ENCODE measurements at places on chromosomes 16 and 17.

DNA sequence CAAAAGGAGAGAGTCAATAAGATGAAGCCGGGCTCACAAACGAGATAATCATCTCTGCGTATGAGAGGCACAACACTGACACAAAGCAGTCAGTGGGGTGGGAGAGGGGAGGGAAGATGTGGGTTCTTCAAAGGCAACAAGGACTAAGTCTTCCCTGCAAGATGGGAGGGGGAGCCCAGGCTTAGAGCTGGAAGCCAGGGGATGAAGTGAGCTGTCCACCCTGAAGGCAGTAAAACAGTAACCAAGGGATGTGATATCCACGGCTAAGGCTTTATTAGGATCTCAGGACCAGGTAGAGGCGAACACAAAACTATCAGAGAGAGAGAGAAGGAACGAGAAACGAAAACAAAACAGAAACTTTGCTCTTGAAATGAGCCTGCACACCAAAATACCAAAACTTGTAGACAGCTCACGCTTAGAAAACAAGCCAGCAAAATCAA, 115.9 kb downstream of the DYNLRB2 start:
- DNase-seq: peak; percentile 53

- peak; percentile 50 for DNase-seq
Observed at GRCh38 chr16:84595052-84595481, 22.8 kb downstream of the COTL1 start.

DNA sequence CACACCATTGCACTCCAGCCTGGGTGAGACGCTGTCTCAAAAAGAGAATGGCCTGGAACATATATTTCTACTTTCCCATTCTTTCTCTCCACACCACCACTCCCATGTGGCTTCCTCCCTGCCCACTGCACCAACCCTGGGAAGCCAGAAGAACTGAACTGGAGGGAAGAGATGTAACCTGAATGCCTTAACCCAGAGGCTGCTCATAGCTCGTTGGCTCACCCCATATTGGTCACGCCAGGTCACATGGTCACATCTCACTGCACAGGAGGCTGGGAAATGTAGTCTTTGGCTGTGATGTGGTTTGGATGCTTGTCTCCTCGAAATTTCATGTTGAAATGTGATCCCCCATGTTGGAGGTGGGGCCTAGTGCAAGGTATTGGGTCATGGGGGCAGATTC, 5.9 kb upstream of the DNAH17 start:
- no peak for DNase-seq

- no peak for DNase-seq
Observed at GRCh38 chr17:57723427-57724025, 21.6 kb downstream of the CCDC182 start.

- DNase-seq: no peak
Observed at GRCh38 chr16:66134875-66135274, 231.6 kb upstream of the CDH5 start.
